Activated naive CD8-positive, alpha-beta T cell treated with anti-CD3 and anti-CD28 coated beads for 36 hours (primary cell): ENCODE measurements at places on chromosomes 16 and 17. TPM values are rescaled to one million over a fixed set of nuclear protein-coding genes. Genes with fewer than 3 reads are reported as not detected.

Gene CCL23
- not detected for total RNA-seq

Gene TBC1D16
- total RNA-seq = 9.0 TPM

GRCh38 chr16:667780-668518 is at the start of gene RHOT2:
RHOT2 (plus strand) TSS chr16:668132; CDS start chr16:668200, 68 bp downstream.
- H3K27me3 ChIP-seq = no peaks in the 10 kb centered on the region
- DNase-seq = peak; percentile 98
- H3K27ac ChIP-seq = peak within 1 kb of the TSS; percentile 78
- H3K36me3 ChIP-seq = peaks cover 8% of the 10 kb centered on the region
- peak within 1 kb of the TSS; percentile 82 for H3K4me3 ChIP-seq
- H3K4me1 ChIP-seq = peaks cover 3% of the 10 kb centered on the region

DNA sequence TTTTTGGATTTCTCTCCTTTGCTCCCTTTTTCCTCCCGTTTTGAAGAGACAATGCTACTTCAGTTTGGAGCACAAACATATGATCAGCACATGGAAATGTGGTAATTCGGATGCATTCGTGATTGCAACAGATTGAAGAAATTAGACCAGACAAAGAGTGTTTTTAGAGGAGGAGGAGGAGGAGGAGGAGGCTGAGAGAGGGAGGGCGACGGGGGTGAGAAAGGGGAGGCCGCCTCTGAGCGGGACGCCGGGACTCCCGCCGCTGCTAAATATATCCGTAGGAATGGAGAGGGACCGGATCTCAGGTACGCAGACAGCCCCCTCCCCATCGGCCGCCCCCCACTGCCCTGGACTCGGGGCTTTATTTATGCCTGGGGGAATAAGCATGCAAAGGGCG is 179.3 kb downstream of the SEC14L1 start:
- peaks cover 3% of the 10 kb centered on the region for H3K36me3 ChIP-seq
- H3K27me3 ChIP-seq = no peaks in the 10 kb centered on the region
- H3K4me3 ChIP-seq = peak overlapping the region; percentile 82
- H3K4me1 ChIP-seq = peaks cover 36% of the 10 kb centered on the region
- DNase-seq = no peak

Gene DCXR
- 93.3 TPM for total RNA-seq

DNA sequence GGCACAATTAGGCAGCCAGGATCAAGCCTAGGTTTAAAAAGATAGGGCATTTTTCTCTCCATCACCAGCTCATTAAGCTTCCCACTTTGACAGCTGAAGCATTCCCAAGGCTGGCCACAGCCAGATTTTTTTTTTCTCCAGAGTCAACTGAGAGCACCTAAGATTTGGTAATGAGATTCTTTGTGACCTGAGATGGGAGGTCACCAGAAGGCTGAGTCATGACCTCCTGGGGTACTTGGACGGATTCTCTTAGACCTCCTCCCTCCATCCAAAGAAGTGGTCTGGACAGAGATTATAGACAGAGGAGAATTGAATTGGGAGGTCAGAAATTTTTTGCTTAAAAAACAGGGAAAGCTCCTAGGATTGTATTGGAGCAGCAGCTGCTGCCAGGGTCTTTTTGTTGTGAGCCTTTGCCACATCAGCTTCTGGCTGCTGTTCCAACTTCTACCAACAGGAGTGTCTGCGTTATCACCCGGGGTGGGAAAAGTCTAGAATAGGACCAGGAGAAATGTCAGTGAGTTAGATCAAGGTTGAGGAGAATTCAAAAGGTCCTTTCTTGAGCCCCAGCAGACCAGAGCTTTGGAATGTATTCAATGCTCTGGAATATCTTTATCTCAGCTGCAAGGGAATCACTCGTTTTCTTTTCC is 221.2 kb upstream of the N4BP1 start:
- H3K27me3 ChIP-seq = no peaks in the 10 kb centered on the region
- H3K36me3 ChIP-seq = no peaks in the 10 kb centered on the region
- H3K4me3 ChIP-seq = no peak overlapping the region

GRCh38 chr17:34259146-34259545 is 4.1 kb downstream of the CCL2 start:
- H3K27ac ChIP-seq = no peak overlapping the region
- H3K36me3 ChIP-seq = no peaks in the 10 kb centered on the region
- no peak for DNase-seq
- H3K4me1 ChIP-seq = peaks cover 6% of the 10 kb centered on the region
- no peak overlapping the region for H3K4me3 ChIP-seq
- H3K27me3 ChIP-seq = peaks cover 24% of the 10 kb centered on the region

- H3K4me3 ChIP-seq = no peak overlapping the region
- H3K36me3 ChIP-seq = no peaks in the 10 kb centered on the region
- no peak overlapping the region for H3K27ac ChIP-seq
- no peak for DNase-seq
- peaks cover 29% of the 10 kb centered on the region for H3K4me1 ChIP-seq
Measured at GRCh38 chr17:1713160-1713877, 3.1 kb upstream of the TLCD2 start.

Gene CDR2L
- 0.74 TPM for total RNA-seq

DNA sequence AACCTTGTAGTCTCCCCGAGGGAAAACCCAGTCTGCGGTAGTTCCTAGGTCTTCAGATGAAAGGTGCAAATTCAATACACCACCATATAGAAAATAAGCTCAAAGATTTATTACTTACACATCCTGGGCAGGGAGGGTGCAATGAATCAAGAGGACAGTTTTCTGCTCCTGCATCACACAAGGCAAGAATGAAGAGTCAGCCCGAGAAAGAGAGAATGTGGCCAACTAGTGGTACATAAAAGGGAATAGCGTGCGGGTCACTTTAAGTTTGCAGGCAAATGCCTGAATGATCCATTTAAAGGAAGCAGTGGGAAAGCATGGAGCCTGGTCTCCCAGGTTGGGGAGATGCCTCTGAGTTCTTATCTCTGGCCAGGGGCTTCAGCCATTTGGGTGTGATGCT is 403.4 kb downstream of the GRIN2A start:
- no peaks in the 10 kb centered on the region for H3K4me1 ChIP-seq
- no peaks in the 10 kb centered on the region for H3K36me3 ChIP-seq
- H3K4me3 ChIP-seq = no peak overlapping the region
- H3K27ac ChIP-seq = no peak overlapping the region
- no peak for DNase-seq
- peaks cover 3% of the 10 kb centered on the region for H3K27me3 ChIP-seq

Gene SDR42E2
- total RNA-seq = not detected

DNA sequence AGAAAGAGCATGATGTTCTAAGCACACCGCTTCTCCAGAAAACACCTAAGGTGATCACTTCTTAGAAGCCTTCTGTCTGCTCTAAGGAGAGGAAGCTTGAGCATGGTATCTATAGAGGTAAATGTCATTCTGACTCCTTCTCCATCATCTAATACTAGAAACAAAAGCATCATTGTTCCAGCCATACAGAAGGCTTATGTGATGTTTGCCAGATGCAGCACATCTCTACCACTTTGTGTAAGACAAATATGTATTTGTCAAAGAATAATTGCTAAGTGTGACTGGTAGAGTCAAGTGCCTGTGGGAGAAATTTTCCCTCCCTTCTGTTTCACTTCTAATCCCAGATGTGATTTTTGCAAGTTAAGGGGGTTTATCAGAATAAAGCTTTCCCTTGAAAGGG is 217.1 kb downstream of the HS3ST3A1 start:
- H3K27me3 ChIP-seq = peaks cover 13% of the 10 kb centered on the region
- H3K4me1 ChIP-seq = no peaks in the 10 kb centered on the region
- H3K27ac ChIP-seq = no peak overlapping the region
- no peak overlapping the region for H3K4me3 ChIP-seq
- H3K36me3 ChIP-seq = no peaks in the 10 kb centered on the region

Gene CHCT1
- total RNA-seq = 0.24 TPM

Gene CCL7
- not detected for total RNA-seq

- H3K36me3 ChIP-seq = no peaks in the 10 kb centered on the region
- no peaks in the 10 kb centered on the region for H3K27me3 ChIP-seq
- H3K27ac ChIP-seq = no peak overlapping the region
- no peak for DNase-seq
- no peak overlapping the region for H3K4me3 ChIP-seq
Measured at GRCh38 chr17:63138713-63139112, 172.7 kb downstream of the TANC2 start.

Gene PERCC1
- total RNA-seq = 0.25 TPM

DNA sequence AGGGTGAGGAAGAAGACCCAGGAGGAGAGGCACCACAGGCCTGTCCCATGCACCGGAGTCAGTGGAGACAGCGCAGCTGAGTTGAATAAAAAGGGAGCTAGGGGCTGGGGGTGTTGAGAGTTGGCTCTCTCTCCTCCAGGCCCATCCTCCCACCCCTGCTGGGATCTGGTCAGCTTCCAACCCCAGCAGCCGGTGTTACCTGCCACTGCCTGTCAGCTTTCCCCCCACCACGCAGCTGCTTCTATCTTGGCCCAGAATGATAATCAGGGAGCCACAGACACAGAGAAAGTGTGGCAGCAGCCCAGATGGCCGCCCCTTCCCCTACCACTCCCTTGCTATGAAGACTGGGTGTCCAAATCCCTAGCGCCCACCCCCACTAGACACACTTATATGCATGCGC is 120.6 kb upstream of the RPL38 start:
- no peak for DNase-seq
- no peak overlapping the region for H3K27ac ChIP-seq
- no peaks in the 10 kb centered on the region for H3K36me3 ChIP-seq
- H3K4me3 ChIP-seq = no peak overlapping the region
- H3K4me1 ChIP-seq = no peaks in the 10 kb centered on the region

Gene DPEP1
- not detected for total RNA-seq

GRCh38 chr16:72240466-72240865 is 68.5 kb upstream of the PMFBP1 start:
- H3K36me3 ChIP-seq = no peaks in the 10 kb centered on the region
- no peak for DNase-seq
- no peak overlapping the region for H3K4me3 ChIP-seq
- no peaks in the 10 kb centered on the region for H3K4me1 ChIP-seq
- H3K27me3 ChIP-seq = no peaks in the 10 kb centered on the region

Gene CCDC40
- total RNA-seq = 1.3 TPM

DNA sequence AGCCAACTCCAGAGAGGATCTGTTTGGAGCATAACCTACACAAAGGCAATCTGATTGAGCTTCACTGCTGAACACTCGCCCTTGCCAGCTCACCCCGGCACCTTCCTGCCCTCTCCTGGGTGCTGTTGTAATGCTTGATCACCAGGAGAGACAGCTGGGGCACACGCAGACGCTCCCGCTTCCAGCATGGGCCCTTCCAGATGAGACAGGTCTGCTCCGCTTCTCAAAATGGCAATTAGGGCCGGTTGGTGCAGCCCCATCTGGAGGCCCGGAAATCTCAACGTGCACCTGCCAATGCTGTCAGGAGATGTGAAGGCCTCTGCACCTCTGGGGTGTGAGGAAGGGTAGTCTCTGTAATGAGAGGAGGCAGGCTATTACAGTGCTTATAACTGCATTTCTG is 206.1 kb downstream of the ABCC12 start:
- H3K36me3 ChIP-seq = no peaks in the 10 kb centered on the region
- DNase-seq = no peak
- no peak overlapping the region for H3K27ac ChIP-seq
- peaks cover 7% of the 10 kb centered on the region for H3K27me3 ChIP-seq
- H3K4me1 ChIP-seq = no peaks in the 10 kb centered on the region

Gene PRSS33
- 0.40 TPM for total RNA-seq

GRCh38 chr16:89048090-89048725 is 45.4 kb upstream of the ACSF3 start:
- no peaks in the 10 kb centered on the region for H3K36me3 ChIP-seq
- no peak for DNase-seq
- H3K4me1 ChIP-seq = no peaks in the 10 kb centered on the region
- H3K27ac ChIP-seq = no peak overlapping the region
- H3K4me3 ChIP-seq = no peak overlapping the region
- H3K27me3 ChIP-seq = peaks cover 2% of the 10 kb centered on the region

- H3K36me3 ChIP-seq = peaks cover 15% of the 10 kb centered on the region
- no peak overlapping the region for H3K4me3 ChIP-seq
- H3K4me1 ChIP-seq = peaks cover 19% of the 10 kb centered on the region
- no peak for DNase-seq
- no peak overlapping the region for H3K27ac ChIP-seq
- H3K27me3 ChIP-seq = no peaks in the 10 kb centered on the region
Measured at GRCh38 chr17:29686993-29687590, 64.4 kb upstream of the CORO6 start.

- peaks cover 4% of the 10 kb centered on the region for H3K27me3 ChIP-seq
- no peaks in the 10 kb centered on the region for H3K4me1 ChIP-seq
- DNase-seq = no peak
- H3K4me3 ChIP-seq = no peak overlapping the region
Measured at GRCh38 chr16:10688726-10689125, 6.0 kb downstream of the TEKT5 start.

Gene KCNH4
- total RNA-seq = 0.39 TPM

DNA sequence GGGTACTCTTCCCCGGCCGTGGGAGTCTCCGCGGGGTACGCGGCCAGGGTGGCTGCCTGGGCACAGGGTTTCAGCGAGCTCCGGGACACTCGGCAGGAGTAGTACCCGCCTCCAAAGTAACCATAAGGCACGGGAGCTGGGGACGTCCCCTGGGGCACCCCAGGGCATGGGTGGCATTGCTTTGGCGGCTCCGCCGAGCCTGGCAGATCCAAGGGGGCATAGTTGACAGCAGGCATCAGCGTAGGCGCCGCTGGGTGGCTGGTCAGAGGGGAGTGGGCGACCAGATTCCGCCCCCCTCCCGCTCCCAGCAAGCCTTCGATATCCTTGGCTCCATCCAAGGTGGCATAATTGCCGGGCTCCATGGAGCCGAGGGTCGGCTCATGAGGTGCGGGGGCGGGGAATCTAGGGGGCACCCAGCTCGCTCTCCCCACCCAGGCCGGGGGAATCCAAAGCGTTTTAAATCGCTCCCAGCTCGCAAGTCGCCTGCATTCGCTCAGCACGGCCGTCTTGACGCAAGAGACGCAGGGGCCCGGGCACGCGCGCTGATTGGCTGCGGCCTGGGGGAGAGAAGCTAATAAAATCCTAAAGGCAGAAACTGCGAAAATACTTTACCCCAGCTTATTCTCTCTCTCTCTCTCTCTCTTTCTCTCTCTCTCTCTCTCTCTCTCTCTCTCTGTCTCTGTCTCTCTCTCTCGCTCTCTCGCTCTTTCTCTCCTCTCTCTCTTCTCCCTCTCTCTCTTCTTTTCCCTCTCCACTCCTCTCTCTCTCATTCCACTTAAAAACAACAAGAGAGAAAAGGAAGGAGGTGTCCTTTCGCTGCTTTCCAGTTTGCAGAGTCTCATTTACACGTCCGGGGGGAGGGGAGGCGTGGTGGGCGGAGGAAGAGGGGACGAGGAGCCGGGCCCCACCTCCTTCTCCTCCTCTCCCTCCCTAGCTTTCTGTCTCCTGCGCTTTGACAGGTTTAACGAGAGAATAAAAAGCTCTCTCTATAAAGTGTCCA is at the start of gene HOXB13:
Gene HOXB13, minus strand, starts transcription at position 519 of the 1,000 bp plus-strand sequence. Its CDS starts 157 bp downstream, at position 362.
- DNase-seq = peak; percentile 51
- H3K4me3 ChIP-seq = peak within 1 kb of the TSS; percentile 71
- no peak within 1 kb of the TSS for H3K27ac ChIP-seq
- H3K4me1 ChIP-seq = peaks cover 32% of the 10 kb centered on the region
- no peaks in the 10 kb centered on the region for H3K36me3 ChIP-seq
